ENCODE measurements at places on chromosomes 6 and 20. TPM values are rescaled to one million over a fixed set of nuclear protein-coding genes. Genes with fewer than 3 reads are reported as not detected.
A peak's percentile ranks its signal among the peaks of the same experiment; 100 is the strongest.

GRCh38 chr20:45827030-45827652 lies at the start of gene TNNC2:
Gene TNNC2, minus strand, starts transcription at chr20:45827312. Its CDS starts 64 bp downstream, at chr20:45827248.
- no peak within 1 kb of the TSS for H3K4me3 ChIP-seq
- no peaks in the 10 kb centered on the region for H3K36me3 ChIP-seq
- H3K27me3 ChIP-seq = peaks cover 25% of the 10 kb centered on the region
- no peak for DNase-seq
- H3K4me1 ChIP-seq = peaks cover 25% of the 10 kb centered on the region

The VSTM2L gene
- total RNA-seq = 0.53 TPM

The GMEB2 gene
- 11.1 TPM for total RNA-seq

DNA sequence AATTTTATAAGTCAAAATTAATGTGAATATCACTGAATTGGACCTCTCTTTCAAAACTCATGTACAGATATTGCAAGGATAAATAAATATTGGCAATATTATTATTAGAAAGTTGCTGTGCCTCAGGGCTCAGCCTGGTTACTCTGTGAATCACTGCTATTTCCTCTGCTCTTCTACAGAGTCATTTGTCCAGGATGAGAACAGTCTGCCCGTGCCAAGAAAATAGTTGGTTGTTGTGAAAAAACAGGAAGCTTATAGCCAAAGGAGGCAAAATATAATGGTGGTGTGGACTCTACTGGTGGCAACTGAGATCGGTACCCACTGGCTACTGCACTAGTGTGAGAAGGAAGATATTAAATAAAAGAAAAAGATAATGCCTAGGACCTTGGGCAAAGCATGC lies 93.6 kb downstream of the RIMS1 start:
- H3K4me1 ChIP-seq = no peaks in the 10 kb centered on the region
- H3K36me3 ChIP-seq = no peaks in the 10 kb centered on the region
- H3K27ac ChIP-seq = no peak overlapping the region
- H3K27me3 ChIP-seq = no peaks in the 10 kb centered on the region
- no peak for DNase-seq

GRCh38 chr6:113594726-113595125 lies 262.4 kb upstream of the MARCKS start:
- H3K4me1 ChIP-seq = peaks cover 37% of the 10 kb centered on the region
- no peak overlapping the region for H3K4me3 ChIP-seq
- H3K27ac ChIP-seq = no peak overlapping the region
- no peaks in the 10 kb centered on the region for H3K27me3 ChIP-seq
- H3K36me3 ChIP-seq = no peaks in the 10 kb centered on the region

GRCh38 chr20:57429580-57430200 lies 38.5 kb downstream of the RBM38 start:
- DNase-seq = no peak
- no peak overlapping the region for H3K4me3 ChIP-seq
- H3K4me1 ChIP-seq = peaks cover 26% of the 10 kb centered on the region
- no peaks in the 10 kb centered on the region for H3K27me3 ChIP-seq

DNA sequence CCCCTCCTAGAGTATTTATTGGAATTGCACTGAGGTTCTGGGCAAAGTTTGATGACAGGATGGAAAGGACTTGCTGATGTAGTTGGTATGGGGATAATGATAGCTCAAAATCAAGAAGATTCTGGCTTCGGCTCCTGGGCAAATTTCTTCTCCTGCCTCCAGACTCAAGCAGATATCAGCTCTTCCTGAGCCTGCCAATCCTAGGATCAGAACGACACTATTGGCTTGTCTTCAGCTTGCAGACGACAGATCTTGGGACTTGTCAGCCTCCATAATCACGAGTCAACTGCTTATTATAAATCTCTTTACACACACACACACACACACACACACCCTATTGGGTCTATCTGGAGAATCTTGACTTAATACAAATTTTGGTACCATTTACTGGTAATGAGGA lies 131.1 kb downstream of the PREX1 start:
- no peak overlapping the region for H3K4me3 ChIP-seq
- no peaks in the 10 kb centered on the region for H3K4me1 ChIP-seq
- H3K27ac ChIP-seq = no peak overlapping the region
- no peaks in the 10 kb centered on the region for H3K27me3 ChIP-seq

The IP6K3 gene
- total RNA-seq = 1.7 TPM

GRCh38 chr6:40359808-40360207 lies 227.4 kb downstream of the LRFN2 start:
- H3K36me3 ChIP-seq = no peaks in the 10 kb centered on the region
- H3K27me3 ChIP-seq = no peaks in the 10 kb centered on the region
- DNase-seq = no peak
- no peak overlapping the region for H3K27ac ChIP-seq
- H3K4me3 ChIP-seq = no peak overlapping the region

DNA sequence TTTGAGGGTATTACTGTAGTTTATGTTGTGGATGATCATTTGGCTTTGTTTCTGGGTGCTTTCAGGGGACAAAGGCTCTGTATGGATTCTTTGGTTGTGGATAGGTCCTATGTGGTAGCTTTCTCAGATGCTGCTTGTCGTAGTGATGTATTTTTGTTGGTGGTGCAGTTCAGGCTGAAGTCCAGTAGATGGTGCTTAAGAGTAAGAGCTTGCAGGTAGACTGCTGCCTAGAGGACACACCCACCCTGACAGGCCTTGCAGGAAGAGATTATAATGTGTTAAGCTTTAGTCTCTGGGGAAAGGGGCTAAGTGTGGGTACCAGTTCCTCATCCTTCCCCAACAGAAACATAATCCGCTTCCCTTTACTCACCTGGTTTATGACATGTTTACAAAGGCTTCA lies 62.6 kb upstream of the ADGRB3 start:
- no peak overlapping the region for H3K27ac ChIP-seq
- H3K27me3 ChIP-seq = no peaks in the 10 kb centered on the region
- no peaks in the 10 kb centered on the region for H3K36me3 ChIP-seq
- no peak for DNase-seq
- H3K4me1 ChIP-seq = no peaks in the 10 kb centered on the region

The NOX3 gene
- not detected for total RNA-seq

GRCh38 chr6:89585154-89585553 lies 53.4 kb downstream of the LYRM2 start:
- H3K27ac ChIP-seq = no peak overlapping the region
- no peak overlapping the region for H3K4me3 ChIP-seq
- H3K4me1 ChIP-seq = no peaks in the 10 kb centered on the region
- H3K36me3 ChIP-seq = no peaks in the 10 kb centered on the region
- DNase-seq = no peak

The LGSN gene
- not detected for total RNA-seq

DNA sequence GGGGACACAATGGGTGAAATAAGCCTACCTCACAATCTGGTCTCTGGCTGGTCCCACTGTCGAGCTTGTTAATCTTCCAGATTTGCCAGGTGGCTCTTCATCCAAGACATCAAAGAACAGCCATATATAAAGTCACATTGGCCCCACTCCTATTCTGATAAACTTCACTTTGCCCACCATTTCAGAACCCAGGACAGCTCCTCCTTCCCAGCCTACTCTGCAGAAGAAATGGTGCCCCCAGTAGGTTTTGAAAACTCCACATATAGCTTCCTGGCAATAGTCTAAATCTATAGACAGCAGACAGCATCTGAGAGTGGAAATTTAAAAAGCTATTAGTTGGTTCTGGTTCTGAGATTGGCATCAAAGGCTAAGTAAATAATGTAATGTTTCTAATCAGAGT lies 143.1 kb upstream of the PCSK2 start:
- no peak for DNase-seq
- H3K27ac ChIP-seq = no peak overlapping the region
- H3K27me3 ChIP-seq = no peaks in the 10 kb centered on the region
- H3K36me3 ChIP-seq = no peaks in the 10 kb centered on the region
- no peak overlapping the region for H3K4me3 ChIP-seq

GRCh38 chr20:63330940-63331339 lies 30.2 kb downstream of the CHRNA4 start:
- no peak overlapping the region for H3K4me3 ChIP-seq
- H3K4me1 ChIP-seq = no peaks in the 10 kb centered on the region
- H3K27me3 ChIP-seq = no peaks in the 10 kb centered on the region
- DNase-seq = no peak
- H3K36me3 ChIP-seq = no peaks in the 10 kb centered on the region
- H3K27ac ChIP-seq = no peak overlapping the region

- no peak overlapping the region for H3K27ac ChIP-seq
- no peaks in the 10 kb centered on the region for H3K4me1 ChIP-seq
- H3K27me3 ChIP-seq = no peaks in the 10 kb centered on the region
These were observed 380.6 kb downstream of the TENT5A start for GRCh38 chr6:81371930-81372329.

The ZC3H12D gene
- 0.95 TPM for total RNA-seq

- DNase-seq = no peak
- no peaks in the 10 kb centered on the region for H3K27me3 ChIP-seq
- no peaks in the 10 kb centered on the region for H3K4me1 ChIP-seq
- H3K36me3 ChIP-seq = no peaks in the 10 kb centered on the region
These were observed 146.7 kb downstream of the FAM83B start for GRCh38 chr6:54993294-54993693.

GRCh38 chr6:53603386-53604116 lies 58.6 kb upstream of the GCLC start:
- no peaks in the 10 kb centered on the region for H3K27me3 ChIP-seq
- H3K36me3 ChIP-seq = no peaks in the 10 kb centered on the region
- no peak for DNase-seq
- H3K27ac ChIP-seq = peak overlapping the region; percentile 54

The NRM gene
- 6.5 TPM for total RNA-seq

GRCh38 chr6:44856479-44856878 lies 469.0 kb downstream of the CDC5L start:
- no peak overlapping the region for H3K4me3 ChIP-seq
- no peaks in the 10 kb centered on the region for H3K27me3 ChIP-seq
